ENCODE measurements at places on chromosomes 3 and 15.

DNA sequence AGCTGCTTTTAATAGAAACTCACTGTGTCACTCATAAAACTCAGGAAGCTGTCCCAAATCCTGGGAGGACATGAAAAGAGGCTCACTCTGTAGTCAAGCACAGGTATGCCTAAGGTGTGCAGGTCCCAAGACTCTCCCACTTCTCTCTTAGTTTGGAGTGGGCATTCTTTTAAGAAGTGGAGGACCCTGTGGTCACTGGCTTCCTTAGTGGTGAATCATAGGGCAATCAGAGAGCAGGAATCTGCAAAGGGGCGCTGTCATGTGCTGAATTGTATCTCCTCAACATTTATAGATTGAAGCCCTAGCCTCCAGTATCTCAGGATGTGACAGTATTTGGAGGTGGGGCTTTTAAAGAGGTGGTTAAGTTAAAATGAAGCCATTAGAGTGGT, 47.2 kb upstream of the ZBTB38 start:
- no peak for DNase-seq

DNA sequence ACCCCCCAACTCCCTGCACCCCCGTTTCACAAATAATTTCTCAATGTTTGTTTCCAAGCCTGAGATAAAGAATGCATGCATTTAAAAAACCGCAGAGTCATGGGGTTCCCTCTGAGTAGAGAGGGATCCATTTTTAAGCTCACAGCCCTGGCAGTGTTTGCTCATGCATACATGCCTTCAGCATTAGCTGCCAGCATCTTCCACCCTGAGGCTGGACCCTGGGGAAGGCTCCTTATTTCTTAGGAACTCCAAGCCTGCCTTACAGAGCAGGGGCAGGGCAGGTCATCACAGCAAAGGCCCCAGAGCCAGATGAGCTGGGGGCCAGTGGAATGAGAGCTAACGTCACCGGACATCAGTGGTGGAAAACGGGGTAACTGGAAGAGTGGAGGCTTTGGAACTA, 31.3 kb downstream of the TLE3 start:
- no peak for DNase-seq

GRCh38 chr3:144429719-144430121, 458.1 kb downstream of the DIPK2A start:
- no peak for DNase-seq

DNA sequence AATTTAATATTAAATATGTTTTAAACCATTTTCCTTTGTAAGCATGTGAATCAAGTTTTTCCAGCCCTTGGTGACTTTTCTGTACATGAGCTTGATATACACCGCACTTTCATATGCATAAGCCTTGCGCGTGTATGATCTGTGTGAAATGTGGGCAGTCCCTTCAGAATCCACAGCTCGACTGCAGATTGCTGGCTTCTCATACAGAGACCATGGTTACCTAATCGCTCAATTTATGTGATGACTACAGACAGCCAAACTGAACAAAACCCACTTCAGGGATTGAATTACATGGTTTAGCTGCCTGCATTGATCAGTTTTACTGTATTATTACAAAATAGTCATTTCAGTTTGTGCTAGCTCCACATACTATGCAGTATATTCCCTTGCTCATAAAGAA, 212.3 kb upstream of the NECTIN3 start:
- no peak for DNase-seq

GRCh38 chr15:74269362-74270035, 33.4 kb downstream of the CCDC33 start:
- no peak for DNase-seq

- no peak for DNase-seq
These were observed 2.5 kb downstream of the RSL24D1 start for GRCh38 chr15:55194256-55194655.

DNA sequence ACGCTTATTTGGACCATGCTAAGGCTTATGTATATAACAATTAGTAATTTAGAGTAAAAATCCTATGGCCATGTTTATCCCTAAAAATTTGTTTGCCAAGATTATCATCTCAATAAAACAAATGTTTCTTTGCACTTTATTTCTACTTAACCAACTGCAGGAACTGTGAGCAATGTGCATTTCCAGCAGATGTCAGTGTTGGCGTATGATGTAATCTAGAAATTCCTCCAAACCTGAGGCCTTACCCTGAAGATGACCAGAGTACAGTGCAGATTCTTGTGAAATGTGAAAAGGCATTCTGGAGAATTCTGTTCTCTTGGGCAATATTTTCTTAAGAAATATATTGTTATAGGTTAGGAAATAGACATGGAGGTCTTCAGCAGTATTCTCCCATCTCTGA, 205.9 kb downstream of the MBNL1 start:
- no peak for DNase-seq

DNA sequence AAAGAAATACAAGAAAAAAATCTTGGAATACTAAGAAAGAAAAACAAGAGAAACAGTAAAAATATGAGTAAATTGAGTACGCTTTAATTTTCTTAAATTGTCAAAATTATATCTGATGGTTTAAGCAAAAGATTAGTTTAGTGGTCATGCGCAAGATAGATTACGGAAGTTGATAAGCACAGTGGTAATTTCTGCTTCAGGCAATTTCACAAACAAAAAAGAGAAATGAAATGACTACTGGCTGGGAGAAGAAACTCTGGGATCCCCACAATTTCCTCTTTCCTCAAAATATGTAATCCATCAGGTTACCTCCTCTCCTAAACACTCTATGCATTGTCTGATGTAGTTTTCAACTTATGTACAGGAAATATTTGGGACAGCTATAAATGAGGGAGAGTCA, 9.0 kb downstream of the MYD88 start:
- no peak for DNase-seq

- peak; percentile 22 for DNase-seq
These were observed 928 bp downstream of the ANKRD34C start for GRCh38 chr15:79283252-79284048.

DNA sequence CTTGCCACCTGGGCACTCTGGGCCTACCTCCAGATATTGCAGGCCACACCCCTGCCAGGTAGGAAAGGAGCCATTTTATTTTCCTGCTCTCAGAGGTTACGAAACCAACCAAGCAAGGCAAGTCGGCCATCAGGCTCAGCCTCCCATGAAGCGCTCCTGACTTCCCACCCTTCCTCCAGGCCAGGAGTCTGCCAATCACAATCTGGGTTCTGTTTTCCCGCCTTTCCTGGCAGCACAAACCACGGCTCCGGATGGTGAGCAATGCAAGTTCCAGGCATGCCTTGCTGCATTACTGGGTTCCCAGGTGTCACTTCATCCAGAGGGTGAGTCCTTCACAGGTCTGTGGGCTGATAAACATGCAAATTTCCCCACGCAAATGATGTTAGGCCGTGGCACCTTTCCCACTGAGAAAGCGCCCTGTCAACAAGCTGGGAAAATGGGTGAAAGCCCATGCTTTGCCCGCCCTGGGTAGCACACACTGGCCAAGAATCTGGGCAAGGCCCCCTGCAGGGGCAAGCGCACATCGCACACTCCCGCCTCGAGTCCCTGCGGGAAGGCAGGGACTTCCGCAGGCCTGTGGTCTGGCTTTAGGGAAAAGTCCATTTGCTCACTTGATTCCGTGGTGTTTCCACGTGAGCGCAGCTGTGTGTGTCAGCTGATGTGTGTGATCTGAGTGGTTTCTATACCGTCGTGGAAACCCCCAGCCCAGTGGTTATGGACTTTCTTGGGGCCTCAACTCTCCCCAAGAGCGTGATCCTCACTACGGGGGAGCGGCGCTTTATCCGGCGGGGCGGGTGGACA, 61.6 kb upstream of the RYK start:
- no peak for DNase-seq

DNA sequence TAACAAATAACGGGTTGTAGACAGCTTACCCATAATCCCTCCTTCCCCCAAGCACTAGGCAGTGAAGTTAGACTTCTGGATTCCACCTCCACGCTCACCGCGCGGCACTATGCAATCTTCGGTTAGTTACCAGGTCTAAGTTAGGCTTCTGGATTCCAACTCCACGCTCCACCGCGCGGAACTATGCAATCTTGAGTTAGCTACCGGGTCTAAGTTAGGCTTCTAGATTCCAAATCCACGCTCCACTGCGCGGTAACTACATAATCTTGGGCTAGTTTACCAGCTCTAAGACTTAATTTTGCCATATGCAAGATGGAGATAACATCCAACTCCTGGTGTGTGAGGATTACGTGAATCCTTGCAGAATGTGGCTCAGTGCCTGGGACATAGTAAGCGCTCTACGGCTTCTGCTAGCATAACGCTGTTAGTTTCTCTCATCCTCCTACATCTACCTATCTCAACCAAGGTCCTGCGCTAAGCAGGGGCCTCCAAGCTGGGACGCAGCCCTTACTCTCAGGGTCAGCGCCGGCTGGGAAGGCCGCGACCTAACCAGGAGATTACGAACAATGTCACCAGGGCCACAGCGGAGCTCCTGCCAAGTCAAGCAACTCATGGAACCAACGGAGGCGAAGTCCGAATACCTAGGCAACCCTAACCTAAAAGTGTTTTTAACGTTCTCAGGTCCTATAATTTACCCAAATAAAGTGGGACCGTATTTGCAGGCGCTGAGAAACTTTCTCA, 497 bp upstream of the RPLP1 start:
- DNase-seq = no peak

- DNase-seq = no peak
These were observed 41.1 kb upstream of the NDUFB4 start for GRCh38 chr3:120554812-120555606.

GRCh38 chr15:28122038-28122949, 23.2 kb upstream of the OCA2 start:
- DNase-seq = no peak

DNA sequence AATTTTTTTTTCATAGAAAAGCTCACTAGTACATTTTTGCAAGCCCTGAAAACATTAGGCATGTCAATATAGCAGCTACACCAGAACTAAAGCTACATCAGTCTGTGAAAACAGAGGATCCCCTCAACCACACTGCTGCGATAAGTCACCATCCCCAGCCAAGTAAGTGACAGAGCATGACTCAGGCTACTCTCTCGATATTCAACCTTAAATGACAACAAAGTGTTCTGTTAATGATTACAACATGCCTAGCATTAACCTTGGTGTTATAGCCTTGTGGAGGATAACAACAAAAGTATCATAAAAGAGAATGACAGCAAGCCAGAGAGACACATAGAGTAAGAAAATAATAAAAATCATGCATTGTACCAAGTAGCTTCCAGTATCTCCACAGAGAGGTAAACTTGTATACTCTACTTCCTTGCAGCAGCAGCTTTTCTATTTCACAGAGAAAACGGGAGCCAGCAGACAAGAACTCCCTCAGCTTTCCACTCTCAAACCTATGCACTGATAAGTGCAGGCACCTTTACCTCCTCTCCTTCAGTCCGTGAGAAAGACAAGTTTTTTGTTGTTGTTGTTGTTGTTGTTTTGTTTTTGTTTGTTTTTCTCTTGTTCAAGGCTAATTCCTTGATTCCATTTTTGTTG, 76.6 kb downstream of the GBE1 start:
- DNase-seq = no peak

- peak; percentile 61 for DNase-seq
These were observed 27.2 kb upstream of the TNFSF10 start for GRCh38 chr3:172550347-172550943.

DNA sequence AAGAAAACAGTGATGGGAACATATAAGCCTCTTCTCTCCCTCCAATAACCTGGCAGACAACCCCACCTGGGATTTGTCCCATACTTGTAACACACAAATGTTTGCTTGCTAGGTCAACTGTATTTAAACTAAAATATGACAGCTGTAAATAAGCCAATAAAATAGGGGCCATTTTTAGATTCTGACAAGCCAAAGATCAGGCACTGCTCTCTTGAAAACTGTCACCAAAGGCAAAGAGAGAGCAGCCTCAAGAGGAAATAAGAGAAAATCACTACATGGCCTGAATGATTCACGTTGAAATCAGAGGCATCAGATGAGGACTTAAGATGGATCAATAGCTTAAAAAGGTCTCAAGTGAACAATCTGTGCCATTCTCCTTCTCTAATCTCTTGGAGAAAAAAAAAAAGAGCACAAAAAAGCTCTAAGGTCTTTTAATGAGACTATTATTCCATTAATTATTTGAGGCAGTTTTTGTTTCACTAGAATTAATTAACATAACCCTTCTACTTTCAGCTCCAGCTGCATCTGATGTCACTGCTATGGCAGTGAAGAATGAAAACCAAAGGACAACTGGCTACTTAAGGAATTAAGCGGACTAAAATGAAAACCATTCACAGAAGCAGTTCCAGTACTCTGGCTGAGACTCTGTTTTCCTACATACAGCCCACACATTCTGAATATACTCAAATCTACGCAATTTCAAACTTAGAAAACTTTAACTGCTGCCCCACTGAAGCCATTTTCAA, 19.0 kb downstream of the MYO5A start:
- DNase-seq = no peak

DNA sequence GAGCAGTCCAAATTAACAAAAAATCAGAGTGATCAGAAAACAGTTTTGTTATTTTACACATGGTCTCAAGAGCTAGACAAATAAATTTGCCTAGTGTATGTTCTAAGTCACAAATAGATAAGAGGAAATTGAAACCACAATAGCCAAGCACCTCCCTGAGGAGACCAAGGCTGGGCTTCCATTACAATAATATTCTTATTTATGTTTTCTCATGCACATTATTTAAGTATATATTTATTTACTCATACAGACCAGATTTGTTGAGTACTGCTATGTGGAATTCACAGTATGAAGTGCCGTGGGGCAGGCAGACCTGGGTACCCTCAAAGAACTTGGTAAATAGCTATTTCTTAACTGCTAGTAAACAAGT, 242.3 kb upstream of the ICE2 start:
- no peak for DNase-seq

DNA sequence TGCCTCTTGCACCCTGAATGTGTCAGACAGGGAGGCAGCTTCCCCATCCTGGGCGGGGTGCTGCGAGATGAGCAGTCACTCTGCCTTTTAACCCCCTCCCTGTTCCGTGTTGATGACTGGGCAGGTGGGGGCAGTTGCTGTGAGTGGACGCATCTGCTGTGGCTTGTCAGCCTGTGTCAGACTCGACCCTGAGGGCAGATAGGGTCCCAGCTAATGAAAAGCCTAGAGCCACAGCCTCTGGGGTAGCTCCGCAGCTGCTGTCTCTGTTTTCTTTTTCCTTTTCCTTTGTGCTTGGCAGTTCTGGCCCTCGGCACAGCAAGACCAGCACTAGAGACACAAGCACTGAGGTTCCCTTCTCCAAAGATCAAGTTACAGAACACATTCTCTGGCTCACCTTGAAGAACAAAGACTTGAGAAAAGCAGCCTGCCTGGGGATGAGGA, 43.0 kb upstream of the GLCE start:
- no peak for DNase-seq

DNA sequence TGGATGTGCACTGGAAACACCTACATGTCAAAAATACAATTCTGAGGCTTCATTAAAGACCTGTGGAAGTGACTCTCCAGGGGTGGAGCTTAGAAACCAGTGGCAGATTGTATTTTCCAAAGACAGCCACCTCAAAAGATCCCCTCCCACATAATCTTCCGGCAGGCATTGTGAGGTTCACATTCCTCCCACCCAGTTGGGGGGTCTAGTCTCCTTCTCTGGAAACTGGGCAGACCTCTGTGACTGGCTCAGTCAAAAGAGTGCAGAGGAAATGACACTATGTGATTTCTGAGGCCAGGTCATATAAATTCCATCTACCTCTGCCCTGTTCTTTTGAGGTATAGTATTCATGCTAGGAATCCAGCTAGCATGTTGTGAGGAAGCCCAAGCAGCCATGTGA, 1.9 kb upstream of the CFAP92 start:
- no peak for DNase-seq
